ENCODE measurements at places on chromosomes 1 and 21.

GRCh38 chr21:45982092-45982757 lies 655 bp downstream of the COL6A1 start:
- no peak for DNase-seq

DNA sequence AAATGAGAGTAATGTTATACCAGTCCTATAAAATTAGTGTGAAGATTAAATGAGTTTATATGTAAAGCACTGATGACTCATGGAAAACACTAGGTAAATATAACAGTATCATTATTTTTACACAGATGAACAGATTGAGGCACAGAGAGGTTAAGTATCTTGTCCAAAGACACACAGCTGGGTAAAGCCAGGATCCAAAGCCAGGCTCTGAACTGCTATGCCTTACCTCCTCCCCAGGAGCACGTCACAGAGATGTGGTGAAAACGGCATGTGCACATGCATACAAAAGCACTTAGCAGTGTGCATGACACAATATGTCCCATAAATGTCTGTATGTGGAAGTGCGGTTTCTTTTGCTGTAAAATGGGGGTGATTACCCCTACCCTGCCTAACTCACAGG lies 56.9 kb downstream of the MAN1C1 start:
- no peak for DNase-seq

DNA sequence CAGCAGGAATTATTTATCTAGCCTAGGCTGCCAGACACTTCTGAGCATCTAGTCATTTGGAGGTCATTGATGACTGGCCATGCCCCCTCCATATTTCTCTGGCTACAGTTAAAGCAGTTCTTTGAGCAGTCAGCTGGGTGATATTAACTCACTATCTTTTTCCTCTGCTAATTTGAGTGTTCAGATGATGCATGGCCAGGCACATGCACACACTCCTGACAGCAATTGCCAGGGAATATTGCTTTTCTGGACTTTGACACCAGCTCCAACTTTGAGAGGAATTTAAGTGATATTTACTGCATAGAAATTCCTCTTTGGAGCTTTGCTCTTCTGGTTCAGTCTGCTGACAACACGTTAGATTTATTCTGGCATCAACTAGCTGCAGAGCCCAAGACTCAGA lies 52.6 kb downstream of the CD247 start:
- no peak for DNase-seq

- no peak for DNase-seq
These were observed 48.6 kb upstream of the TMEM125 start for GRCh38 chr1:43220905-43221778.

GRCh38 chr1:218165701-218166114 lies 119.4 kb upstream of the RRP15 start:
- no peak for DNase-seq

DNA sequence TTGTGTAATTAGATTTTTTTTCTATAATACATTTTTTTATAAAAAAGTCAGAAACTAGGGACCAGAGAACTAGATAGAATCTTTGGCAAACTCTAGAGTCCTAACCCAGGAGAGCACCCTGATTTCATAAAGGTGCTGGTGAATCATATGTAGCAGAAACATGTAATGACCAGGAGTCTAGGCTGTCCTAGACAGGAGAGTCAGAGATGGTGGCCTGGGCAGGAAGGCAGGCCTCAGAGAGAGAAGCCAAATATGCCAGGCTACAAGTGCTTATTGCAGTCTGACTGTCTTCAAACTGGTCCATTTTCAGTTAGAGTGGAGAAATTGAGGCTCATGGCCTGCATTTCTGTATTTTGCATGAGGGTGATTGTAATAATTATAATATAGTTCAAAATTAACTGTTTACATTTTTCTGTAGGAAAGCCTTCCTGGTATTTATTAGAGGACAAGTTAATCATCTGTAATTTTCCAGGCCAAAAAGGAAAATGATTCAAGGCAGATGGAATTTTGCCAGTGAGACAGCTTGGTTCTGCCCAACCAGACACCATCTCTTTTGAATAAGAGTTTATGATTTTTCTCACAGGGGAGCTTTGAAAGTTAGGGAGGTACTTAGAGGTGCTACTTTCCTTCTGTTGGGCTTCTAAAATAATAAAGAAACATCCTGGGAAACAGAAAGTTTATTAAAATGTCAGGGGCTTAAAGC lies 129.8 kb downstream of the S1PR1 start:
- DNase-seq, result no peak

DNA sequence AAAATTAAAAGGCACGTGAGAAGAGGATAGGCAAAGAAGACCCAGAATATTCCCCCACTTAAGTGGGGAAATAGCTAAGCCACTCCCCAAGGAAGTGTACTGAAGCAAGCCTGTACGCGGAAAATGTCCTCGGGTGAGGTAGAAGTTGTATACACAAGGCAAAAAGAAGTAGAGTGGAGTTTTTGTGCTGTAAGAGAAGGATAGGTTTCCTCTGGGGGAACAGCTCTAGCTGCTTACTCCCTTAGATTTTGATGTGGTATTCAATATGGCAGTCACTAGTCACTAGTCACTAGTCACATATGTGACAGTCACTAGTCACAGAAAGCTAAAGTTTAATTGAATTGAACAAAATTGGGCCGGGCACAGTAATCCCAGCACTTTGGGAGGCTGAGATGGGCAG lies 7.6 kb downstream of the TXNIP start:
- DNase-seq, result no peak

DNA sequence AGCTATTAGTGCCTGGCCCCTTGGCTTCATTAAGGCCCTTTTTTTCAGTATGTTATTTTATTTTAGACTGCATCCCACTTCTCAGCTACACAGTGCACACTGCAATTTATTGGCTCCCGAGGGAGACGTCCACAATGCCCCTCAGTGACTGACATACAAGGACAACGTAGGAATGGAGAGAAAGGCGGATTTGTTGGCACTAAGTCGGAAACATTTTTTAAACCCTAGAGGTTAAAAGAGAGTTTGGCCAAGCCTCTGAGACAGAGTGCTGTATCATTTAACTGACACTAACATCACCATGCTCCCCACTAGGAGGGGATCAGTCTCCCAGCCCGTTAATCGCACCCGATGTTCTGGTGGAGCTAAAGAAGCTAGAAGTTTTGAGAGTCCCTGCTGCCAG lies 45.7 kb upstream of the FOXD3 start:
- DNase-seq, result no peak

- peak; percentile 46 for DNase-seq
These were observed 19.0 kb upstream of the IRF2BP2 start for GRCh38 chr1:234629026-234629425.

GRCh38 chr1:1626207-1627141 lies 5.5 kb upstream of the MMP23B start:
- no peak for DNase-seq

DNA sequence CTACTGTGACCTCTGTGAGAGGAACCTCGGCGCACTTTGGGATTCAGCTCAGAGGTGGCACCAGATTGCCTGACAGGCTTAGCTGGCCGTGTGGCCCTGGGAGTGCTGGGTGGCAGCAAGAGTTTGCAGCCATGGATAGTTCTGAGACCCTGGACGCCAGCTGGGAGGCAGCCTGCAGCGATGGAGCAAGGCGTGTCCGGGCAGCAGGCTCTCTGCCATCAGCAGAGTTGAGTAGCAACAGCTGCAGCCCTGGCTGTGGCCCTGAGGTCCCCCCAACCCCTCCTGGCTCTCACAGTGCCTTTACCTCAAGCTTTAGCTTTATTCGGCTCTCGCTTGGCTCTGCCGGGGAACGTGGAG lies 67.5 kb downstream of the DISC1 start:
- peak; percentile 84 for DNase-seq

DNA sequence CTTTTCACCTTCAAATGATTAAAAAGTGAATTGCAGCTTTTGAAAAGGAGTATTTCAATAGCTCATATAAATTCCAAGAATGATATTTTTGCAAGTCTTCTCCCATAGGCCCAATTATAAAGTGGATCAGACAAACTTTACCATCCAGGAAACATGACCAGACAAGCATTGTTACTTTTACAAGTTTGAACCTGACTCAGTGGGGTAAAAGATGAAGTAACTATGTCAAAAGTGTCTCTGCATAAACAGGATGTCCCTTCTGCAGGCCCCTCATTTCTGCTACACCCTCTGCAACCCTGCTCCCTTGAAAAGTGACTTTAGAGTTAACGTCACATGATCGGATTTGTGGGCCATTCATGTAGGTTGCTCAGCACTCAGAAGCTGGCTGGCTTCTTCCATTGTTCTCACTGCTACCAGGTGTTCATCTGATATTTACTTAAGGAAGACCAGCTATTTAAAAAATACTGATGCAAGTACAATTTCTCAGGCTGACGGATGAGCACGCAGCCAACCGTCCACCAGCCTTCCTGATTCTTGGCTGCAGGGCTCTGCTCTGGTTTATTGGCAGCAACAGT lies 32.3 kb downstream of the URB1 start:
- DNase-seq, result no peak

DNA sequence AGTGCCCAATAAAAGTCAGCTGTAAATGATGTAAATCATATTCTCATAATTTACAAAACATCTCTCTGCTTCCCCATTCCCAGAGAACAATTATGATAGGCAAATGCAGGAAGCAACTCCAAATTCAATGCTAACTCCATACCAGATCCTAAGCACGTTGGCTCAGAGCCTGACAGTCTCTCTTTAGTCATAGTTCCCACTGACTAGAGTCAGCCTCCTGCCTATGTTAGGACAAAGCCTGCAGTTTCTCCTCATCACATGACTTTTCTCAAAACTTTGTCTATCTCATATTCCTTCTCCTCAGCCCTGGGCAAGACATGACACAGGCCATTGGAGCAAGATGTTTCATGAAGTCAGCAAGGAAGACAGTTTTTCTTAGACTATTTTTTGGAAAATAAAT lies 101.5 kb upstream of the COL24A1 start:
- no peak for DNase-seq

- DNase-seq, result peak; percentile 82
These were observed 38.1 kb downstream of the MRAP start for GRCh38 chr21:32336711-32337110.

- no peak for DNase-seq
These were observed 989 bp downstream of the ACTA1 start for GRCh38 chr1:229432905-229433304.

DNA sequence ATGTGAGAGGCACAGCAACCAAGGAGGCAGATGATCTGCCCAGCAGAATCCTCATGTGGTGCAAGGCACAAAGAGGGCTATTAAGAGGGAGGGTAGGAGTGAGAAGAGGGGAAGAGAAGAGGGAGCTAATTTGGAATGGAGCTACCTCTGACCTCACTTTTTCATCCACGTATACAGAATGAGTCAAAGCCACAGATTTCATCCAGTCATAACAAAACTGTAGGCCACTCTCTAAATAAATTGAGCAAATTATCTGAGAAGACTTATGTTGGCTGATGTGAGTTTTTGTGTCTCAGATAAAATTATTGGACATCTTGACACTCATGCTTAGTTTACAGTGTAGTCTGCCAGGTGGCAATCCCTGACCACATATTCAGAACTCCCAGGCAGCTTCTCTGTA lies 325.6 kb downstream of the TTLL7 start:
- no peak for DNase-seq

DNA sequence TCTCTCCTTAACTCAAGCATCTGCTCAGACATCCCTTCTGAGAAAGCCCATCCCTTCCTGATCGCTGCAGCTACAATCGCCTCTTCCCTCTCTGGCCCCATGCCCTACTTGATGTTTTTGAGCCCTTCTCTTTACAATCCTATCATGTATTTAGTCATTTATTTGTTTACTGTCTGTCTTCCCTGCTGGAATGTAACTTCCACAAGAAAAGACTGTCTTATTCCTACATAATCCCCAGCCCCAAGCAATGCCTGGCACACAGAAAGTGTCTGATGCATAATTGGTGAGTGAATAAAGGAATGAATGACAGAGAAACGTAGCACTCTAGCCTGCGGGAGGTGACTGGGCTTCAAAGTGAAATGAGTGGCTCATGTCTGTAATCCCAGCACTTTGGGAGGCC lies 25.4 kb downstream of the ECE1 start:
- no peak for DNase-seq

DNA sequence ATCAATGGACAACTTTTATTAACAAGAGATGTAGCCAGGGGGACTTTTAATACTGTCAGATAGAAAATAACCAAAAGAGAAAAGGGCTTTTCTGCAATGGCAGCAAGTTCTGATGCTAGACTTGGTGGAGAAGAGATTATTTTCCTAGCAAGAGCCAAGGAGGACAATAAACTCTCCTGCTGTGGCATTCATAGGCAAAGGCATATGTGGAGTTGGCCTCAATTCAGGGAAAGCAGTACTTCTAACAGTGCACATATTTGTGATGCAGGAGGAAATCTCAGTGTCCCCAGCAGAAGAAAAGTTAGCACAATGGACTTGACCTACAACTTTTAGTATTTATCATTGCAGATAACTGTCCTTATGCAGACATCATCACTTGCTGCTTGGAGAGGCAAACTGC lies 75.1 kb upstream of the GRIK1 start:
- DNase-seq, result no peak

DNA sequence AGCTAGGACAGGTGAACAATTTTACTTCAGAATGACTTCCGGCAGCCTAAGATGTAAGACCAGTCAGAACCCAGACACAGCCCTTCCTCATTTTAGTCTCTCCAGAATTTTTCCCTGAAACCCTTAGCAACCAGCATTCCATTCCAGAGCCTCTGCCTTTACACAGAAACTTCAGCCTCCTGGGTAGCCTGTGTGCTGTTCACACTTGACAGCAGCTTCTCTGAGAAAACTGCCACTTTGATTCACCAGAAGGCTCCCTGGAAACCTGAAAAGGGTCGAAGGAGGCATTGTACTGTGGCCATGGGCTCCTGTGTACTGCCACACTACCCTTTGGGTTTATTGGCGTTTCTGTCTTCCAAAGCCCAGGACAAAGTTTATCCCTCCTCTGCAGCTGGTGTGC lies 17.4 kb downstream of the HYI start:
- DNase-seq, result no peak

DNA sequence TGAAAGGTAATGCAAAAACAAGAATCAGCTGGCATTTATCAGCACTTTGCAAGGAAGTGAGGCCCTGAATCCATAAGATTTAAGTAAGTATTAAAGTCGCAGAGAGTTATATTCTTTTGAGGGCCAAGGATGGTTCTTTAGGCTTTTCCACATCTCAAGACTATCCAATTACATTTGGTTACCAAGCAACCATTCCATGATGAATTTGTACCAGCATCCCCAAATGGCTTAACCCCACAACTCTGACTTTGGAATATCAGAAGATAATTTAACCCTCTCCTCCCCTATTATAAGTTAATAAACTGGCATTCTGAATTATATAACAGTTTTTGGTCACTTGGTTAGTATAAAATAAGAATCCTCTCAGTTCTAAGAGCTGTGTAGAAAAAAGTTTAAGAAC lies 2.8 kb downstream of the PHTF1 start:
- DNase-seq, result peak; percentile 19

- no peak for DNase-seq
These were observed 224.0 kb downstream of the KAZN start for GRCh38 chr1:14822493-14822892.

- no peak for DNase-seq
These were observed 83.9 kb downstream of the PCNX2 start for GRCh38 chr1:233211595-233211994.

DNA sequence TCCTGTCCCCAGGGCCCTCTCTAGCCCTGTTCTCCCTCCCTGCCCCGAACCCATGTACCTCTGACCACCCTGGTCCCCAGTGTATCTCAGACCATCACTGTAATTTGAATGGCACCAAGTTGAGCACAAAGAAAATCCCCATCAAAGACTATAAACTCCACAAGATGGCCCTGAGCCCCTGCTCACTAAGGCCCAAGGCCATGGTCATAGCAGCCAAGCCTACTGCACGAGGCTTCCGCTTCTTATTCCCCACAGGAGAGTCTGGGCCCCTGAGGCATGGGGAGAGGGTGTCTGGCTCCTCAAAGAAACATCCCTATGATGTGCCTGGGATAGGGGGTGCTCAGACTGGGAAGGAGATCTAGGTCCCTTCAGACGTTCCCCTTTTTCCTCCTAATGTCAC lies 4.5 kb downstream of the ZNF683 start:
- no peak for DNase-seq
